ENCODE measurements at places on chromosomes 6 and 20. TPM values are rescaled to one million over a fixed set of nuclear protein-coding genes. Genes with fewer than 3 reads are reported as not detected.

DNA sequence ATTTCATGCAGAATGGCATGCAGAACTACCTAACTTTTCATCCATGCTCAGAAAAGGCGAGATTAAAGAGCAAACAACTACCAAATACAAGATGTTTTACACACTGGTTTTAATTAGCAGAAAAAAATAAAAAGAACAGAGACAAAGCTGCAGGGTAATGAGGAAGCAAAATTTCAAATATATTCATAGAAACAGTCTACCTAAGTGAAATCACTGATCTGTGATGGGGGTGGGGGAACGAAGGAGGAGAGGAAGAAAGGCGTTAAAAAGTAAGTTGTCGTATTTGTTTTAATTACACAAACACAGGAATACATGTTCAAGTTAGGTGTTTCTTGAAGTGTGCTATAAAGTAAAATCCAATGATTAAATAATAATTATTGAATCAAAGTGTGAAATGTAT lies 42.1 kb downstream of the MAP3K7 start:
- DNase-seq: no peak

- no peak for DNase-seq
Measured at GRCh38 chr6:40183902-40184301, 249.6 kb upstream of the MOCS1 start.

DNA sequence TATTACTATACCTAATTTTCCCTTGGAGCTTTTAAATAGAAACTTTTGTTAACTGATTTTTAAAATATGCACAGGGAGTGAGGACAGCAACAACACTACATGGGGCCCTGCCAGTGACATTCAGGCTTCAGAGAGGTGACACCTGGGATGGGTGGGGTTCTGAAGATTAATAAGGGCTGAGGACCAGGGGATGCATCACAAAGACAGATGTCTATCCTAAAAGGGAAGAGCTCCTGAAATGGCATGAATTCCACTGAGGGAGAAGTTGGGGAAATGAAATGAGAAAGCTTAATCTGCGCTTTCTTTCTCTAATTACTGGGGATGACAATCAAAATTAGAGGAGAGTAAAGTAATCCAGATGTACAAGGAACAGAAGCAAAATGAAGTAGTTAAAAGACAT lies 162.8 kb downstream of the BTBD9 start:
- no peak for DNase-seq

DNA sequence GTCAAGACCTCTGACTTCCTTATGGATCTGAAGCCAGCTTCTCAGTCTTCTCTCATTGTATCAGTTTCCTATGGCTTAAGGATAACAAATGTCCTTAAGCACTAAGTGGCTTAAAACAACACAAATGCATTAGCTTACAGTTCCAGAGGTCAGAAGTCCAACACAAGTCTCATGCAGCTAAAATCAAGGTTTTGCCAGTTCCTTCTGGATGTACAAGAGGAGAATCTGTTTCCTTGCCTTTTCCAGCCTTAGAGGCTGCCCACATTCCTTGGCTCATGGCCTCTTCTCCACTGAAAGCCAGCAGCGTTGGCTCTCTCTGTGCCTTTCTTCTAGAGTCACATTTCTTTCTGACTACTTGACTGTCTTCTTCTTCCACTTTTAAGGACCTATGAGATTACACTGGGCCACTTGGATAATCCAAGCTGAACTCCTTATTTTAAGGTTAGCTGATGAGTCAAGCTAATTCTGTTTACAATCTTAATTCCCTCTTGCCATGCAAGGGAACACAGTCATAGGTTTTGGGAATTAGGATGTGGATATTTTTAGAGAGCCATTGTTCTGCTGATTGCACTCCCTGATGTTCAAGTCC lies 179.0 kb downstream of the BCAS1 start:
- DNase-seq: peak; percentile 30

DNA sequence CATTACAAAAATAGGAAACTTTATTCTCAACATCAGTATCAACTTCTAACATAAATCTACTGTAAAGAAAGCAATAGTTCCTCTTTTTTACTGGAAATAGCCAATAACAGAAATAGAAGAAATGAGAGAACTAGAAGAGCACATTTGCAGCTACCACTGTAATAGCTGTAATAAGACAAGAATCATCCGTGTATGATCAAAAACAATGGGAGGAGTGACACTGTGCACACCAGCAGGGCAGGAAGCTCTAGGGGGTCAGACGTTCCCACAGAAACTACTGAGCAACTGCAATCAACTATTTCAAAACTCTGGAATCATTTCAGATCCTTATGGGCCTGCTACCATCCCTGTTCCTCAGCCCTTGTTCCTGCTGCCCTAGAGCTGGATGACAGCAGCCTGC lies 43.7 kb downstream of the NINL start:
- no peak for DNase-seq

GRCh38 chr6:38110481-38110971 lies 291.0 kb downstream of the ZFAND3 start:
- DNase-seq: no peak

MPIG6B gene
- not detected for total RNA-seq

- no peak for DNase-seq
Measured at GRCh38 chr20:35972462-35972861, 4.1 kb downstream of the CNBD2 start.

GRCh38 chr6:110828396-110828795 lies 13.1 kb upstream of the CDK19 start:
- peak; percentile 78 for DNase-seq

IFT52 gene
- 23.8 TPM for total RNA-seq

DNA sequence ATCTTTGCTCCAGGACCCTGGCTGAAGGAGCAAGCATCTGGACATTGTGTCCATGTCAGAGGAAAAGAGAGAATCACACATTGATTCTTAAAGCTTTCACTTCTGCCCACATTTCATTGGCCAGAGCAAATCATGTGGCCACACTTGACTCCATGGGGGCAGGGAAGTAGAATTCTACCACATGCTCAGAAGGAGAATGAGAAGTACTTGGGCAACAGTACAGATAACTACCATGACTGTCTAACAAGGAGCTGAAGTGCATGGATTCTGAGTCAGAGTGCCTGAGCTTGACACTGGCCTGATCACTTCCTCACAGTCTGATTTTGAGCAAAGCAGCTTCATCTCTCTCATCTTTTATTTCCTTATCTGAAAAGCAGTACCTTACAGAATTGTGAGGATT lies 38.6 kb downstream of the GHRH start:
- DNase-seq: peak; percentile 88

ADGRF5 gene
- total RNA-seq: not detected

BPIFB1 gene
- not detected for total RNA-seq

DNA sequence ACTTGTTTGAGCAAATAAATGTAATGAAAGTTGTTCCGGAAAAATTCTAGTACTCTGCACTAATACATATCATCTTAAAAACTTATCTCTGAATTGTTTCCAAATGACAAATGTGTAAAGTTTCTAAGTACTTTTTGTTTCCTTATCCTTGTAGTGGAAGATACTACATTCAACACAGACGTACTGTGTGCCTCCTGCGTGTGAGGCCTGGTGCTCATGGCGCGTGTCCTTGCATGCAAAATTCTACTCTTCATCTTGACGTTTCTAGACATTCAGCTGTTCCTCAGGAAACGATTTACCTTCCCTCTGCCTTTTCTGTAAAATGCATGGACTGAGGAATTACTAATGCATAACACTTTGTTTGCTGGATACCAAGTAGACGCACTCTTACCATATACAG lies 11.5 kb downstream of the DLL1 start:
- peak; percentile 34 for DNase-seq

DNA sequence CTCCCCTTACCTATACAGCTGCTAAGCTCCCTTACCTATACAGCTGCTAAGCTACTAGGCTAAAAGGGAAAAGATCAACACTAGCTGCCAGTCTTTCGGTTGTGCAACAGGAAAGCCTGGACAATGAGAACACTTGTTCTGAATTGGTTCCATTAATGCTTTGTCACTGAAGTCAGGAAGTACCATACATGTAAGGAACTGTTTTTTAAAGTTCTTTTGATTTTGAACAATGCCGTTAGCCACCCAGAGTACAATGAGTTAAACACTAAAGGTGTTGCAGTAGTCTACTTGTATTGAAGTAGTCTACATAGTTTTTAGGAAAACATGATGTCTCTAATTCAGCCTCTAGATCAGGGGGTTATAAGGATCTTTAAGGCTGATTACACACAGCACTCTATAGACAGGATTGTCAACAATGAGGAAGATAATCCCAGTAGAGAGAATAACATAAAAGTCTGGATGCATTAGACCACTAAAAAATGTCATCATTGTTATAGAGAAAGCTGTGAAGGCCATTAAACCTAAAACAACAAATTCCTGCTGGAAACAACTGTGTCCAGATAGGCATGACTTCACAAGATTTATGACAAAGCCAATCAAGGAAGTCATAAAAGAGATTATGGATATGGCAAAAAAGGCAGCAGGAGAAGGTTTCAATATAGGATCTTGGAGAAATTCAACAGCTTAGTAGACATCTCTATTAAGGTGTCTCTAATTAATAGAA lies 306.3 kb downstream of the PHF3 start:
- peak; percentile 34 for DNase-seq

DNA sequence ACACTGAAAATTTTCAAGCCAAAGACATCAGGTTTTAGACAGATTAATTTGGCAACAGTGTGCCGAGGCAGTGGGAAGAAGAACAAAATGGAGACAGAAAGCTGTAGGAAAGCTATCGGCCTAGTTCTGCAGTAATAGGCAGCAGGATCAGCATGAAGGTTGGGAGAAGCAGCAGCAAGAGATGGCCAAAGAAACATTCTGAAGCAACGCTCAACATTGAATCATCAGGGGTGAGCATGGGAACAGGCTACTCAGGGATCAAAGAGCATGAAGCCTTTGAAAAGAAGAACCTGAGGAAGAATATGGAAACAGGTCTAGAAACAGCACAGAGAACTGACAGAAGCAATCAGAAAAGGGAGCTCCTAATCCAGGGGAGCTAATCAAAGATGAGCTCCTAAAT lies 7.1 kb upstream of the DST start:
- DNase-seq: peak; percentile 66

- DNase-seq: peak; percentile 67
Measured at GRCh38 chr6:16761471-16762267, 409 bp upstream of the ATXN1 start.

QKI gene
- total RNA-seq: 67.2 TPM

GRCh38 chr6:44254191-44255104 lies 2.9 kb downstream of the SLC35B2 start:
- DNase-seq: no peak

PGBD1 gene
- total RNA-seq: 1.8 TPM

GRCh38 chr6:14727494-14728395 lies 518.1 kb upstream of the JARID2 start:
- no peak for DNase-seq

DDO gene
- not detected for total RNA-seq

GRCh38 chr20:19944772-19945459 lies 72.2 kb upstream of the NAA20 start:
- DNase-seq: no peak

DNA sequence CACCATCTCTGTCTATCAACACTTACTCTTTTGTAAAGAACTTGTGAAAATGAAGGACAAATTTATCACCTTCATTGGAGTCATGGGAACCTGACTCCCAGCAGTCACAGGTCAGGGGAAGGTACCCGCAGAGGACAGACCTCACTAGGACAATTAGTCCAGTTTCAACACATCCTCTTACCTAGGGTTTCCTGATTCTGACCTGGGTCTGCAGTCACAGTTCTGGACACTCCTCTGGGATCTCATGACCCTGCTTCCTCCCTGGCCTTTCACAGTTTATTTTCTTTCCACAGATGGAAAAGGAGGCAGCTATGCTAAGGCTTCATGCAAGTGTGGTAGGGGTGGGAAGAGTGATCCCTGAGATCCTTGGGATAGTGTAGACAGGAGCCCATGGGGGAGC lies 15.7 kb downstream of the HLA-A start:
- DNase-seq: no peak

SLC52A3 gene
- total RNA-seq: 0.26 TPM

DNA sequence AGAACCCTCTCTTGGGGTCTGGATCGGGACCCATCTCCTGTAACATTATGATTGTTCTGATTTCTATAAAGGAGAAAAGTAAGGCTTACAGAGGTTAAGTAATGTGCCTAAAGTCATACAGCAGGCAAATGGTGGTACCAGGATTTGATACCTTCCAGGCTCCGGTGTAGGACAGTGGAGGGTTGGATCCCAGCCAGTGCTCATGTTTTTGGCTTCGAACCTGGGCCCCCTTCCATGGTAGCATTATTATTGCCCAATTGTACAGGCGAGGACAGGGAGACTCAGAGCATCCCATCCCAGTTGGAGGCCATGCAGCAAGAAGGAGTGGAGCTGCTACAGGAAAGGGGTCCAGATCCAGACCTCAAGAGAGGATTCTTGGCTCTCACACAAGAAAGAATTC lies 202.7 kb downstream of the TFAP2C start:
- DNase-seq: no peak

- no peak for DNase-seq
Measured at GRCh38 chr20:42020316-42020715, 402.1 kb upstream of the CHD6 start.

All from bronchial epithelial cell (primary cell).